ENCODE measurements at places on chromosomes 1 and 21. TPM values are rescaled to one million over a fixed set of nuclear protein-coding genes. Genes with fewer than 3 reads are reported as not detected.
A peak's percentile ranks its signal among the peaks of the same experiment; 100 is the strongest.

The F11R gene
- 134 TPM for total RNA-seq

The SELL gene
- 1.5 TPM for total RNA-seq

The LCE1F gene
- total RNA-seq: not detected

The DNTTIP2 gene
- 36.1 TPM for total RNA-seq

- H3K27me3 ChIP-seq: no peaks in the 10 kb centered on the region
- H3K4me3 ChIP-seq: no peak overlapping the region
- H3K36me3 ChIP-seq: no peaks in the 10 kb centered on the region
Observed at GRCh38 chr1:246647113-246647512, 77.1 kb upstream of the SCCPDH start.

DNA sequence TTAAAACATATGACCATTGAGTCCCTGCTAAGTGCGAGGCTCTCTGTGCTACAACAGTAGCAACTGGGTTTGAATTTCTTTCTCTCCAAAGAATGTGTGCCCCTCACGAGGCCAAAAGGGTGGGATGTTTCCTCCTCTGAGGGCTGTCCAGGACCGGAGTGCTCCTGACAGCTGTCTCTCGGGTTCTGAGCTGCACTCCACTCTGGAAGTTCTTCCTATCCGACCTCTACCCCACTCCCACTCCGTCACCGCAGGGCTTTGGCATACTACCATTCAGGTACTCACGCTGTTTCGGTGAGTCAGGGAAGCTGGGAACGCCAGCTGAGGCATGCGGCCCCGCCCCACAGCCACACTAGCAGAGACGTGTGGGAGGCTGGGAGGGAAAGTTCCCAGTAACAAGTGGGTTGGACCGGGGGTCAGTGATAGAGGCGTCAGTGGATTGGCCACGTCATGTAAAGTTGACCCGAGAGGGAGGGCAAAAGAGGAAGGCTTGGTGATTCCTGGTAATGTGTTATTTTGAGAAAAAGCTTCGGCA, 705 bp upstream of the SLC50A1 start:
- H3K27me3 ChIP-seq: no peaks in the 10 kb centered on the region
- H3K4me1 ChIP-seq: peaks cover 20% of the 10 kb centered on the region
- H3K36me3 ChIP-seq: peaks cover 6% of the 10 kb centered on the region
- H3K27ac ChIP-seq: peak overlapping the region; percentile 98

The CD247 gene
- total RNA-seq: 4.9 TPM

- H3K27me3 ChIP-seq: no peaks in the 10 kb centered on the region
- H3K36me3 ChIP-seq: no peaks in the 10 kb centered on the region
- DNase-seq: no peak
- no peak overlapping the region for H3K4me3 ChIP-seq
Observed at GRCh38 chr1:17874231-17874630, 119.1 kb downstream of the ACTL8 start.

DNA sequence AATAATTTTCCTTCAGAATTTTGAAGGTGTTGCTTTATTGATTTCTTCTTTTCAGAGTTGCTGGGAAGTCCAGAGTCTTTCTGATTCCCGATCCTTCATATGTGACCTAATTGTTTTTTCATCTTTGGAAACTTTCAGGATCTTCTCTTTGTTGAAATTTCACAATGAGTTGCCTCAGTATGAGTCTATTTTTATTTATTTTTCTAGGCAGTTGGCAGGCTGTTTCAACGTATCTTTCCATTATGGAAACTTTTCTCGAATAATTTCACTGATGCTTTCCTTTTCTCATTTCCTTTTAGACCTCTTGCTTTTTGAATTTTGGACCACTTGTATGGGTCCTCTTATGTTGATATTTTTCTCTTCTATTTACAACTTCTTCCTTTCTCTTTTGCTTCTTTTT, 354.3 kb downstream of the TGFB2 start:
- no peaks in the 10 kb centered on the region for H3K4me1 ChIP-seq
- no peak for DNase-seq
- H3K27ac ChIP-seq: no peak overlapping the region
- H3K36me3 ChIP-seq: no peaks in the 10 kb centered on the region
- no peaks in the 10 kb centered on the region for H3K27me3 ChIP-seq

The OLIG2 gene
- not detected for total RNA-seq

GRCh38 chr1:201941420-201942128, 4.8 kb downstream of the LMOD1 start:
- H3K27ac ChIP-seq: peak overlapping the region; percentile 18
- no peaks in the 10 kb centered on the region for H3K36me3 ChIP-seq
- no peaks in the 10 kb centered on the region for H3K4me1 ChIP-seq
- no peak for DNase-seq
- H3K4me3 ChIP-seq: no peak overlapping the region

The FAM43B gene
- 0.27 TPM for total RNA-seq

- H3K4me3 ChIP-seq: no peak overlapping the region
- no peak overlapping the region for H3K27ac ChIP-seq
- peak; percentile 86 for DNase-seq
- no peaks in the 10 kb centered on the region for H3K36me3 ChIP-seq
- no peaks in the 10 kb centered on the region for H3K4me1 ChIP-seq
- H3K27me3 ChIP-seq: no peaks in the 10 kb centered on the region
Observed at GRCh38 chr1:151534662-151535278, 5.3 kb upstream of the TUFT1 start.

The MCOLN2 gene
- total RNA-seq: 15.4 TPM

The NOS1AP gene
- 14.4 TPM for total RNA-seq

DNA sequence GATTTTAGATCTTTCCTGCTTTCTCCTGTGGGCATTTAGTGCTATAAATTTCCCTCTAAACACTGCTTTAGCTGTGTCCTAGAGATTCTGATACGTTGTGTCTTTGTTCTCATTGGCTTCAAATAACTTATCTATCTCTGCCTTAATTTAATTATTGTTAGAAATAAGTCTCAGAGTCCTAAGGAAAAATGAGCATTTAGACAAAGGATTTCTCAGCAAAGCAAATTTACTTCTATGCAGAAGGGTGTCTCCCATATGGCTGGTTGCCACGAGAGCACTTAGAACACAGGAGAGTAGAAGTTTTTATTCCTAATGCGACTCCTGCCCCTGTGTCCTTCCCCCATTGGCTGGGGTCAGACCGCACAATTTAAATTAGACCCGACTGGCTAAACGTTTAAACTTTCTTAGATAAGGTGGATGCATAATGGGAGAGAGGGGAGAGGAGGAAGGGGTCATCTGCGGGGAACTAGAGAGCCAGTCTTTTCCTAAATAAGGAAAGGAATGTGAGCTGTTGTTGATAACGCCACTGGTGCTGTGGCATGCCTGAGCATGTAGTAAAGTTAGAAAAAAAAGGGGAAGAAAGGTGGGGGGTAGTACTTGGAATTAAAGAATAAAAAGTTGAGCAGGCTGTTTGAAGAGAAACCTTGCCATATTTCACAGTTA, 170.2 kb downstream of the DYRK1A start:
- no peak overlapping the region for H3K27ac ChIP-seq
- H3K4me3 ChIP-seq: no peak overlapping the region
- no peaks in the 10 kb centered on the region for H3K36me3 ChIP-seq
- H3K4me1 ChIP-seq: no peaks in the 10 kb centered on the region

- no peak for DNase-seq
- no peaks in the 10 kb centered on the region for H3K4me1 ChIP-seq
- no peaks in the 10 kb centered on the region for H3K36me3 ChIP-seq
- H3K4me3 ChIP-seq: no peak overlapping the region
- H3K27me3 ChIP-seq: no peaks in the 10 kb centered on the region
Observed at GRCh38 chr1:197210426-197210825, 57.6 kb upstream of the CRB1 start.

DNA sequence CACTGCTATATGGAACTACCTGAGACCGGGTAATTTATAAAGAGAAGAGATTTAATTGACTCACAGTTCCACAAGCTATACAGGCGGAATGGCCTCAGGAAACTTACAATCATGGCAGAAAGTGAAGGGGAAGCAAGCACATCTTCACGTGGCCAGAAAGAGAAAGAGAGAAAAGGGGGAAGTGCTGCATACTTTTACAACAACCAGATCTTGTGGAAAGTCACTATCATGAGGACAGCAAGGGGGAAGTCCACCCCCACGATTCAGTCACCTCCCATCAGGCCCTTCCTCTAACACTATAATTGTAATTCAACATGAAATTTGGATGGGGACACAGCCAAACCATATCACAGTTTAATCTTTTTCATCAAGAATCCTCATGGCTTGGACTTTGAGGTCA, 339.2 kb upstream of the AJAP1 start:
- no peaks in the 10 kb centered on the region for H3K27me3 ChIP-seq
- no peak for DNase-seq
- H3K4me3 ChIP-seq: no peak overlapping the region
- H3K36me3 ChIP-seq: no peaks in the 10 kb centered on the region
- no peaks in the 10 kb centered on the region for H3K4me1 ChIP-seq

DNA sequence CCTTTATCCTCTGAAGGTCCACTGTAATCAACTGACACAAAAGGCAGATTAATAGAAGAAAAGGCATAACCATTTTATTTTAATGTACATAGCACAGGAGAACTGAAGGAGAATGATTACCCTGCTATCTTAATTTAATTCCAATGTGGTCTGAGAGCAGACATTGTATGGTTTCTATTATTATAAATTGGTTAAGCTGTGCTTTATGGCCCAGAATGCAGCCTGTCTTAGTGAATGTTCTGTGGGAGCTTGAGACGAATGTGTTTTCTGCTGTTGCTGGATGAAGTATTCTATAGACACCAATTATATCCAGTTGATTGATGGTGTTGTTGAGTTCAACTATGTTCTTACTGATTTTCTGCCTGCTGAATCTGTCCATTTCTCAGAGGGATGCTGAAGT, 25.0 kb upstream of the SLC2A1 start:
- H3K4me3 ChIP-seq: no peak overlapping the region
- no peak overlapping the region for H3K27ac ChIP-seq
- H3K36me3 ChIP-seq: no peaks in the 10 kb centered on the region
- no peaks in the 10 kb centered on the region for H3K27me3 ChIP-seq
- no peaks in the 10 kb centered on the region for H3K4me1 ChIP-seq
- DNase-seq: no peak

DNA sequence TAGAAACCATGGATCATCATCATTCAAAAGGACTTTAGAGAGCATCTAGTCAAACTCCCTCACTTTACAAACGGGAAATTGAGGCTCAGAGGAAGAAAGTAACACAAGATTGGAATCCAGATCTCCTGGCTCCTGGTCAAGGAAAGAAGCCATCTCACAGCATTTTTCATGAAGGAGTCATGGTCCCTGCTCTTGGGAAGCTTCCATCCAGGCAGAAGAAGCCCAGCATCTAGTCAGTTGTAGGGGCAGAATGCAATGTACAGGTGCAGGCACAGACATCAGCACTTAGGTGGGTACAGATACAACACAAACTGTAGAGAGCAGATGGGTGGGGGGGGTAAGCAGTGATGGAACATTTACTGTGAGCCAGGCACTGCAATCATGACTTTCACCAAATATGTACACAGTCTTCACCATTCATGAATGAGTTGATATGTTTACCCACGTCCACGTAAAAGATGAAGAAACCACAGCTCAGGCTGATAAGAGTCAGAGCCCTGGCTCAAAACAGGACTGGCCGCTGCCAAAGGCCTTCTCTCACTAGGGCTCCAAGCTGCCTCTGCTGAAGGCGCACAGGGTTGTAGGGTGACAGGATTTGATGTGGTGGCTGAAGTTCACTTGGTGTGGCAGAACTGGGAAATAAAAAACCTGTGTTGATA, 44.0 kb downstream of the OPTC start:
- no peaks in the 10 kb centered on the region for H3K4me1 ChIP-seq
- no peak overlapping the region for H3K27ac ChIP-seq
- H3K27me3 ChIP-seq: no peaks in the 10 kb centered on the region
- peak; percentile 29 for DNase-seq
- H3K4me3 ChIP-seq: no peak overlapping the region

The CD53 gene
- total RNA-seq: 7.4 TPM

The KCNJ9 gene
- total RNA-seq: 0.11 TPM

GRCh38 chr1:82185084-82185483, 384.4 kb downstream of the ADGRL2 start:
- H3K4me3 ChIP-seq: no peak overlapping the region
- DNase-seq: no peak
- no peaks in the 10 kb centered on the region for H3K4me1 ChIP-seq
- no peak overlapping the region for H3K27ac ChIP-seq
- no peaks in the 10 kb centered on the region for H3K36me3 ChIP-seq
- no peaks in the 10 kb centered on the region for H3K27me3 ChIP-seq

The SLC2A1 gene
- 150 TPM for total RNA-seq

- H3K27me3 ChIP-seq: no peaks in the 10 kb centered on the region
- no peak for DNase-seq
- H3K4me3 ChIP-seq: no peak overlapping the region
- H3K27ac ChIP-seq: peak overlapping the region; percentile 49
- no peaks in the 10 kb centered on the region for H3K36me3 ChIP-seq
- peaks cover 7% of the 10 kb centered on the region for H3K4me1 ChIP-seq
Observed at GRCh38 chr1:61255358-61255703, 173.0 kb downstream of the NFIA start.

- H3K4me1 ChIP-seq: no peaks in the 10 kb centered on the region
- DNase-seq: no peak
- no peak overlapping the region for H3K27ac ChIP-seq
Observed at GRCh38 chr1:223482132-223482531, 88.9 kb downstream of the CCDC185 start.

The GBP2 gene
- total RNA-seq: 81.0 TPM

DNA sequence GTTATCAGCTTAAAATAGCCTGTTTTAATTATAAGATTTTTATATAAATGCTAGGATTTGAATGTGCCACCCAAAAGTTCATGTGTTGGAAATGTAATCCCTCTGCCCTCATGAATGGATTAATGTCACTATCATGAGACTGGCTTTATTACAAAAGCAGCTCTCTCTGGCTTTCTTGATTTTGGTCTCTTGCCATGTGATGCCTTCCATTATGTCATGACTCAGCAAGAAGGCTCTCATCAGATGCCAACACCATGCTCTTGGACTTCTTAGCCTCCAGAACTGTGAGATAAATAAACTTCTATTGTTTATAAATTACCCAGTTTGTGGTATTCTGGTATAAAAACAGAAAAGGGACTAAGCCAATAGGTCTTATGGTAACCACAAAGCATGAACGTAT, 6.9 kb upstream of the PRSS38 start:
- H3K27ac ChIP-seq: no peak overlapping the region
- no peaks in the 10 kb centered on the region for H3K36me3 ChIP-seq
- DNase-seq: no peak
- H3K27me3 ChIP-seq: no peaks in the 10 kb centered on the region
- no peaks in the 10 kb centered on the region for H3K4me1 ChIP-seq

GRCh38 chr1:55684131-55684650, 469.0 kb upstream of the USP24 start:
- no peaks in the 10 kb centered on the region for H3K4me1 ChIP-seq
- no peaks in the 10 kb centered on the region for H3K36me3 ChIP-seq
- H3K4me3 ChIP-seq: no peak overlapping the region
- no peak overlapping the region for H3K27ac ChIP-seq
- no peak for DNase-seq
- H3K27me3 ChIP-seq: no peaks in the 10 kb centered on the region

DNA sequence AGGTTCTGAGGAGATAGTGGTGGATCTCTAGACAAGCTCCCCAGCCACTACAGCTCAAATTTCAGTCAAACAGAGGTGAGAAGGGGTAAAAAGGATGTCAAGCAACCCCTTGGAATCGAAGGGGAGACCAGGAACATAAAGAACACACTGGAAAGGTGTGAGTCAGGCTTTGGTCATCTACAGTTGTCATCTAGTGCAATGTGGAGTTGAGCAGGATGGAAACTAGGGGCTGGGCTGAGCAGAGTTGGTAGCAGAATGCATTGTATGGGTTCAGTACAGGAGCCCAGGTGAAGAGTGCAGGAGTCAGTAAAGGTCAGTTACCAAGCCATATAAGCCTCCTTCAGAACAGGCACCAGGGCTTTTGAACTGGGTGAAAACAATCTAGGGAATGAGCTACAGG, 52.7 kb upstream of the VAV3 start:
- no peak overlapping the region for H3K4me3 ChIP-seq
- H3K4me1 ChIP-seq: no peaks in the 10 kb centered on the region
- H3K27me3 ChIP-seq: no peaks in the 10 kb centered on the region
- no peak for DNase-seq
